Activated naive CD8-positive, alpha-beta T cell treated with anti-CD3 and anti-CD28 coated beads, Interleukin-2, amount 50 U/mL, for 24 hours (primary cell): ENCODE measurements at places on chromosomes 6 and 20.

DNA sequence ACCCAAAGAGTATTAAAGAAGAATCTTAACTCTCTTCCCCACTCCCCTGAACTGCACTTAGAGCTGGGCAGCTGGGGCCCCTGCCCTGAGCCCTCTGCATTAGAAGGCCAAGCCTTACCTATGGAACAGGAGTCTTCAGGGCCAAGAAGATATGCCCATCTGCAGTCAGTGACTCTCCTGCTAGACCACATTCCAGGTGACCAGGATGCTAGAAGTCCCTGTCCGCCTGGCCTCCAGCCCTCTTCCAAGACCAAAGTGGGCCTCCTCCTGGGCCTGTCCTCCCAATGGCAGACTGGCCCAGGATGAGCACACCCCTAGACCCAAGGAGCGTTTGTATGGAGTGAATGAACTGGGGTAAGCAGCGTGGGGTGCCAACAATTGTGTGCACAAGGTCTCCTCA is 259.1 kb downstream of the LY86 start:
- H3K4me1 ChIP-seq: no peaks in the 10 kb centered on the region
- H3K27ac ChIP-seq: no peak overlapping the region
- no peak overlapping the region for H3K4me3 ChIP-seq
- H3K27me3 ChIP-seq: no peaks in the 10 kb centered on the region

- H3K27me3 ChIP-seq: peaks cover 19% of the 10 kb centered on the region
- H3K36me3 ChIP-seq: no peaks in the 10 kb centered on the region
- peaks cover 17% of the 10 kb centered on the region for H3K4me1 ChIP-seq
- DNase-seq: no peak
Observed at GRCh38 chr6:150607329-150607650, 7.6 kb downstream of the PLEKHG1 start.

DNA sequence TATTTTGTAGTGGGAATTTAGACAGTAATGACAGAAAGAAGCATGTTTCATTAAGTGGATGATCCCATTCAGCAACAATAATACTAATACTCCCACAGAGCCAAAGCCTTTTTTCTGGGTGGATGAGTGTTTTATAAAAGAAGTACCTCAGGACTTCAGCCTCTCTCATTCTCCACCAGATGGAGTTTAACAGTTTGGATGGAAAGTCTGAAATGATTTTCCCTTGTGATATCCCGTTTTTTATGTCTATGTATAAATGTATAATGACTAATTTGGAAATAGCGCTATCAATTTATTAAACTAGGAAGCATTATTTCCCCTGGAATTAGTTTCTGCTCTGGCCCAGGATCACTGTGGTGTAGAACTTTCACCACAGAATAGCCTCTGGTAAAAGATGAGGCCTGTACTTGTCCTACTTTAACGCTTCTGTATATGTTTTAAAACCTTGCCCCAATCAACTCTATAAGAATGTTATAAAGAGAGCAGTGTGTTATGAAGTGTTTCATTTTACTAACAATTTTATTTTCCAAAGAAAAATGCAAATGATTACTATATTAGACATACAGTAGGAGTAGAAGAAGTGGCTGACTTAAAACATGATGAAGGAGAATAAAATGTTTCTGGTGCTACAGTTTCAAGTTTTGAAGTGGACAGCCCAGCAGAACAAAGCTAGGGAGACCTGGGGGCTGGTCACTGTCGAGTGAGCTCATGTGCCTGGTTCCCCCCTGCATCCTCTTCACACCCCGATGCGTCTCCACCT is 135.6 kb downstream of the HIVEP1 start:
- peaks cover 19% of the 10 kb centered on the region for H3K4me1 ChIP-seq
- peaks cover 13% of the 10 kb centered on the region for H3K36me3 ChIP-seq
- peak overlapping the region; percentile 8 for H3K27ac ChIP-seq
- H3K4me3 ChIP-seq: no peak overlapping the region
- DNase-seq: no peak
- H3K27me3 ChIP-seq: no peaks in the 10 kb centered on the region

DNA sequence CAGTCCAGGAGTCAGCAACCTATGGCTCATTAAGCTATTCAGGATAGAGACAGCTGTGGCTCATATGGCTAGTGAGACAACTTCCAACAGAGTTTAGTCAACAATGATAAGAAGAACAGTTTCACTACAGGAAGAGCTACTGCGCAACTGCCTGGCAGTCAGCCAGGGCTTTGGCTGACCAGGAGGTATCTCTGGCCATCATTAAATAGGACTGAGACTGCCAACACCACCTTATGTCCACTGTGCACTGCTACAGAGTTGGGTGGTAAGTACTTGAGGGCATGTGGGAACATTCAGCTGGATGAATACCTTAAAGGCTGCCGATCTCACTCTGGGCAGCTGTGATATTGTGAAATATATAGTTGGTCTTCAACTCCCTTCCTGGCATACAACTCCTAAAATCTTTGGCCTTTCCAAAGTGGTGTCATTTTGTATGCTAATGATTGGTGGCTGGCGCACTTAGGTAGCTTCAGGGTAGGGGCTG is 52.2 kb upstream of the FAM83C start:
- H3K4me1 ChIP-seq: no peaks in the 10 kb centered on the region
- H3K27ac ChIP-seq: no peak overlapping the region
- H3K36me3 ChIP-seq: peaks cover 42% of the 10 kb centered on the region
- no peak overlapping the region for H3K4me3 ChIP-seq
- H3K27me3 ChIP-seq: no peaks in the 10 kb centered on the region
- no peak for DNase-seq
